ENCODE measurements at places on chromosomes 7 and 10. TPM values are rescaled to one million over a fixed set of nuclear protein-coding genes. Genes with fewer than 3 reads are reported as not detected.
A peak's percentile ranks its signal among the peaks of the same experiment; 100 is the strongest.

- DNase-seq = no peak
- H3K36me3 ChIP-seq = no peaks in the 10 kb centered on the region
- no peaks in the 10 kb centered on the region for H3K27me3 ChIP-seq
- no peak overlapping the region for H3K4me3 ChIP-seq
Measured at GRCh38 chr10:120132811-120133210, 240.3 kb downstream of the SEC23IP start.

- no peaks in the 10 kb centered on the region for H3K4me1 ChIP-seq
- DNase-seq = no peak
- no peaks in the 10 kb centered on the region for H3K36me3 ChIP-seq
- H3K4me3 ChIP-seq = no peak overlapping the region
- H3K27me3 ChIP-seq = no peaks in the 10 kb centered on the region
Measured at GRCh38 chr10:48282829-48283228, 8.3 kb upstream of the FRMPD2 start.

- no peak within 1 kb of the TSS for H3K27ac ChIP-seq
- no peaks in the 10 kb centered on the region for H3K27me3 ChIP-seq
- H3K36me3 ChIP-seq = no peaks in the 10 kb centered on the region
- DNase-seq = no peak
- no peak within 1 kb of the TSS for H3K4me3 ChIP-seq
Measured at GRCh38 chr10:15719899-15720634, at the start of gene ITGA8. Gene ITGA8, minus strand, starts transcription at chr10:15719922. Its CDS starts 151 bp downstream, at chr10:15719771.

DNA sequence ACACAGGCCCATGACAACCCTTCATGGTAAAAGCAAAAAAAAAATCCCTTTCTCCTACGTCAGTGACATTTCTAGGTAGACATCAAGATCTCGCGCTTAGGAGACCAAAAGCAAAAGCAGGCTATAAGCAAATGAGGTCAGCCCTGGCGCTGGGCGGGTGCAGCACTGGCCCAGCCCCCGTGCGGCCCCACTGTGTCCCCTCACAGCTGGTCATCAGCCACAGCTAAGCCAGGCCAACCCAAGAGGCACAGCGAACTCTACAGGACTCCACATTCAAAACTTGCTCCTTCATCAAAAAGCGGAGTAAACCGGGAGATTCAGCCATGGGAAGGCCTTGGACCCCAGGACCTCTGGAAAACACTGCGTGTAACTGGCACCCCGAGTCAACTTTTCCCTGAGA is 113.7 kb downstream of the PTPRN2 start:
- DNase-seq = no peak
- no peaks in the 10 kb centered on the region for H3K27me3 ChIP-seq
- H3K36me3 ChIP-seq = no peaks in the 10 kb centered on the region
- no peaks in the 10 kb centered on the region for H3K4me1 ChIP-seq

- no peak overlapping the region for H3K4me3 ChIP-seq
- no peaks in the 10 kb centered on the region for H3K27me3 ChIP-seq
- H3K4me1 ChIP-seq = no peaks in the 10 kb centered on the region
- H3K27ac ChIP-seq = no peak overlapping the region
Measured at GRCh38 chr10:78109210-78109609, 75.5 kb downstream of the RPS24 start.

Gene NODAL
- not detected for total RNA-seq

- no peak overlapping the region for H3K4me3 ChIP-seq
- H3K27me3 ChIP-seq = no peaks in the 10 kb centered on the region
- no peaks in the 10 kb centered on the region for H3K4me1 ChIP-seq
- H3K27ac ChIP-seq = no peak overlapping the region
- no peaks in the 10 kb centered on the region for H3K36me3 ChIP-seq
- DNase-seq = no peak
Measured at GRCh38 chr7:23618241-23618640, 21.1 kb downstream of the CCDC126 start.

Gene OR13A1
- total RNA-seq = 3.2 TPM

Gene ABLIM1
- total RNA-seq = 73.4 TPM

DNA sequence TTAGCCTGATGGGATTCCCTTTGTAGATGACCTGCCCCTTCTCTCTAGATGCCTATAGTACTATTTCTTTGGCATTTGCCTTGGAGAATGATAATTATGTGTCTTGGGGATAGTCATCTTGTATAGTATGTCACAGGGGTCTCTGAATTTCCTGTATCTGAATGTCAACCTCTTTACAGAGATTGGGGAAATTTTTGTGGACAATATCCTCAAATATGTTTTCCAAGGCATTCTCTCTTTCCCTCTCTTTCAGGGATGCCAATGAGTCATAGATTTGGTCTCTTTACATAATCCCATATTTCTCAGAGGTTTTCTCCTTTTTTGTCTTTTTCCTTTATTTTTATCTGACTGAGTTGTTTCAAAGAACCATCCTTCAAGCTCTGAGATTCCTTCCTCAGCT is 99.4 kb downstream of the CTNNA3 start:
- no peak overlapping the region for H3K4me3 ChIP-seq
- H3K27me3 ChIP-seq = no peaks in the 10 kb centered on the region
- H3K4me1 ChIP-seq = no peaks in the 10 kb centered on the region
- DNase-seq = no peak

Gene ADCY1
- total RNA-seq = not detected

DNA sequence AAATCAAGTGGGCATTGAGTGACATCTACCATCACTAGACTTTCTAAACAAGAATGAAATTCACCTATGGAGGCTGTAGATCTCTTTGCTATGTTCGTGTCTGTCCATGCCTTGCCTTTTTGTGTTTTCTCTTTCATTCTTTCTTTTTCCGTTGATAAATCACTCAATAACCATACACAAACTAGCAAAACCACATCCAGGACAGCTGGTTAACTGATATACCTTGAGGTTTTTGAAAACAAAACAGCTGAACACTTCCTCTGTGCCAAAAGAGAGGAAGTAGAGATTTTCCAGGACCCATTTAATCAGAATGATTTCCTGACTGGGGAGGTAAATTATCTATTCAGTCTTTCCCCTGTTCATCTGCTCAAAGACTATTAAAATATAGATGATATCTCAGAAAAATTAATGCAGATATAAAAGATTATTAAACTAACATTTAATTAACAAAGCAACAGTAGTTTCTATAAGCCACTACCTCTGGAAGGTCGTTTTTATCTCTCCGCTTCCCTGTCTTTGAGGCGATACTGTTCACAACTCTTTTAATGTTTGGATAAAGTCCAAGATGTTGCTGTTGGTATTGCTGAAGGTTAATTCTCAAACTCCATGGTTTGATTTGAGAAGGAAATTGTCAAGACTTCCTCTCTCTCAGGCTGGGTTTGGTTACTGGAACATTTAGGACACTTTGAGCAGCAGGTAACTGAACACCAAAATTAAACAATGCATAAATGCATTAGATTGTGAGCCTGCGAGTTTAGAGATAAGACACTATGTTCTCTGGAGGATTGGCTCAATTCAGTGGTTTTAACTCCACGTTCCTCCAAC is 24.4 kb upstream of the C10orf67 start:
- no peaks in the 10 kb centered on the region for H3K27me3 ChIP-seq
- H3K27ac ChIP-seq = no peak overlapping the region
- no peaks in the 10 kb centered on the region for H3K36me3 ChIP-seq
- DNase-seq = no peak
- peaks cover 8% of the 10 kb centered on the region for H3K4me1 ChIP-seq
- H3K4me3 ChIP-seq = no peak overlapping the region

Gene DRGX
- not detected for total RNA-seq

- no peaks in the 10 kb centered on the region for H3K4me1 ChIP-seq
- no peak overlapping the region for H3K27ac ChIP-seq
- no peaks in the 10 kb centered on the region for H3K36me3 ChIP-seq
Measured at GRCh38 chr7:91465595-91466061, 201.4 kb downstream of the FZD1 start.

GRCh38 chr10:44393834-44394547 is 9.1 kb upstream of the CXCL12 start:
- DNase-seq = peak; percentile 17
- H3K4me1 ChIP-seq = no peaks in the 10 kb centered on the region
- no peak overlapping the region for H3K4me3 ChIP-seq

DNA sequence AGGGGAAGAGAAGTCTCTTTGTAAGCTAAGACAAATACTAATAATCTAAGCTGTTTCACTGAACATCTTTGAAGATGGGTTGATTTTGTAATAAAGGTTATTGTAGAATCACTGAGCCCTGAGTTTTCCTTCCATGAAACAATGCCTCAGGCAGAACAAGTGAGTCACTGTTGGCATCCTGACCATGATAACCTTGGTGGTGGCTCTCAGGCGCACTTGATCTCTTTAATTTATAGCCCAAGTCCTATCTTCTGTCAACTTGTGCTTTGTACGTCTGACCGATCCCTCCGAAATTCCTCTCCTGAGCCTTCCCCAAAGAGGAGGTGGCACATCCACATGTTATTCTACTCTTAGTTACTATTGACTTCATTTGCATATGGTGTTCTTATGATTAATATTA is 812.9 kb downstream of the REEP3 start:
- no peaks in the 10 kb centered on the region for H3K36me3 ChIP-seq
- no peaks in the 10 kb centered on the region for H3K4me1 ChIP-seq
- H3K27me3 ChIP-seq = no peaks in the 10 kb centered on the region
- no peak overlapping the region for H3K4me3 ChIP-seq

GRCh38 chr10:12476656-12477055 is 127.3 kb downstream of the CAMK1D start:
- no peaks in the 10 kb centered on the region for H3K27me3 ChIP-seq
- H3K36me3 ChIP-seq = no peaks in the 10 kb centered on the region
- H3K4me1 ChIP-seq = no peaks in the 10 kb centered on the region
- H3K27ac ChIP-seq = no peak overlapping the region
- no peak overlapping the region for H3K4me3 ChIP-seq

DNA sequence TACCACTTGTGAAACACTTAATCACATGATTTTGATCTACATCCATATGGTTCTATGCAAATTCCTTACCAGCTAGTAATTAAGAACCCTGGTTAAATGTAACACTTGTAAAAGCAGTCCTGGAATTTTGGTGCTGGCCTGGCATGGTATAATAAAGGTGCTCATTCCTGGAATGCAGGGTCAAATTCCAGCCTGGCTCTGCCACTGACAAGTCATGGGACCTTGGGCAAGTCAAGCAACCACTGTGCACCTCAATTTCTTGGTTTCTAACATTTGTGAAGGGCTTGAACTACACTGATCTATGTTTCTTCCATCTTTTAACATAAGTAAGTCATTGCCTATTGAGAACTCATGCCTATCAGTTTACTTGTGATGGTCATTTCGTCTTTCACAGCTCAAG is 91.9 kb upstream of the PIK3CG start:
- H3K27ac ChIP-seq = no peak overlapping the region
- H3K4me3 ChIP-seq = no peak overlapping the region
- H3K4me1 ChIP-seq = no peaks in the 10 kb centered on the region

GRCh38 chr7:49294611-49295010 is 370.3 kb downstream of the CDC14C start:
- no peak overlapping the region for H3K4me3 ChIP-seq
- no peaks in the 10 kb centered on the region for H3K27me3 ChIP-seq
- no peak for DNase-seq
- H3K27ac ChIP-seq = no peak overlapping the region

DNA sequence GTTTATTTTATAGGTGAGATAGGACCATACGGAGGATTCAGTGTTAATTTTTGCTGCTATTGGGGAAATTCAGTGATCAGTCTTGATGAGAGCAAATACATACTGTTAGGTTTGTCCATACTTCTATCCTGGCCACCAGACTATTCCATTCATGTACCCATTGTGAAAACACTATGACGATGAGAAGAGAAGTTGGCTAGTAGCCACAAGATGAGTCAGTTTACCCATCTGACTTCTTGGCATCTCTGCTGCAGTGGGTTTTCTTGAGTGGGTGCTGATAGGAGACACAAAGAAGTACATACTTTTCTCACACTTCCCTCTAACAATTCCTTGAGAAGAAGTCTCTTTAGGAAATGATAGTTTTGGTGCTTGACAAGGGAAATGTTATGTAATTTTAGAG is 133.1 kb downstream of the TFPI2 start:
- DNase-seq = no peak
- H3K36me3 ChIP-seq = no peaks in the 10 kb centered on the region
- H3K4me1 ChIP-seq = no peaks in the 10 kb centered on the region
- H3K27me3 ChIP-seq = no peaks in the 10 kb centered on the region
- H3K4me3 ChIP-seq = no peak overlapping the region

DNA sequence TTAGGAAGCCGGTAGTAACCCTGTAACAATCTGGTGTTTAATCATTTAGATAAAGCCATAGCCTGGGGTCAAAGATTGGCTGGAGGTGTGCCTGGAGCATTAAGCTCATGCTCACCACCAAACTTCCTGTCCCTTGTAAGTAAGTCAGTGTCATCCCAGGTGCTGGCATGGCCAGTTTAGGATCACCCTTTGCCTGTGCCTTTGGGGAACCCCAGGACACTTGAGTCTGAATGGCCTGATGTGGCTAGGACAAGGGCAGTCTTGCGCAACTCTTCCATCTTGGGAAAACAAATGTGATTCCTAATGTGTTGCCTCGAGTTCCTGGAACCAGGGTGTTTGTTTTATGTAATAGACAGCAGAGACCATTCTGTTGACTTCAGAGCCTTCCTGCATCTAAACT is 154.8 kb downstream of the GRK5 start:
- no peaks in the 10 kb centered on the region for H3K36me3 ChIP-seq
- no peak overlapping the region for H3K4me3 ChIP-seq
- H3K4me1 ChIP-seq = no peaks in the 10 kb centered on the region
- no peaks in the 10 kb centered on the region for H3K27me3 ChIP-seq

Gene TAS2R41
- not detected for total RNA-seq

GRCh38 chr7:127718340-127718679 is 66.3 kb downstream of the SND1 start:
- no peak for DNase-seq
- no peak overlapping the region for H3K27ac ChIP-seq
- peaks cover 47% of the 10 kb centered on the region for H3K36me3 ChIP-seq
- H3K27me3 ChIP-seq = no peaks in the 10 kb centered on the region

DNA sequence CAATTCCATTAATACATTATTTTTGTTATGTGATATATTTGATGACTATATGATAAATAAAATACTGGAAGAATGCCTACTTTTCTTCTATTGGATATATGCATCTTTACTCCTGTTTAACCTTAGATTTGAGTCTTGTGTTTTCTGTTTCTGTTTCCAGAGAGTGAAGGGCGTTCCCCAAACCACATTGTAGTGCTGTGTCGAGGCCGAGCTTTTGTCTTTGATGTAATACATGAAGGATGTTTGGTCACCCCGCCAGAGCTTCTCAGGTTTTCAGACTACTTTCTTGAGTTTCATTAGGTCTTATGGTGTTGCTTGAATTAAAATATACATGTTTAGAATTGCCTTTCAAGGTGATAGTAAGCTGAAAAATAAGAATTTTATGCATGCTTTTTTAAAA is 23.8 kb downstream of the CROT start:
- H3K27ac ChIP-seq = no peak overlapping the region
- no peaks in the 10 kb centered on the region for H3K27me3 ChIP-seq
- peaks cover 44% of the 10 kb centered on the region for H3K36me3 ChIP-seq

- H3K36me3 ChIP-seq = no peaks in the 10 kb centered on the region
- H3K4me1 ChIP-seq = peaks cover 14% of the 10 kb centered on the region
- no peak overlapping the region for H3K27ac ChIP-seq
- no peak overlapping the region for H3K4me3 ChIP-seq
- H3K27me3 ChIP-seq = no peaks in the 10 kb centered on the region
- peak; percentile 51 for DNase-seq
Measured at GRCh38 chr7:91416155-91416865, 152.1 kb downstream of the FZD1 start.

Measured in Karpas-422 (cell line).